Stimulated activated naive CD4-positive, alpha-beta T cell (primary cell): ENCODE measurements at places on chromosomes 2 and 18.

- DNase-seq, result no peak
Measured at GRCh38 chr2:238691596-238692491, 156.0 kb upstream of the TWIST2 start.

DNA sequence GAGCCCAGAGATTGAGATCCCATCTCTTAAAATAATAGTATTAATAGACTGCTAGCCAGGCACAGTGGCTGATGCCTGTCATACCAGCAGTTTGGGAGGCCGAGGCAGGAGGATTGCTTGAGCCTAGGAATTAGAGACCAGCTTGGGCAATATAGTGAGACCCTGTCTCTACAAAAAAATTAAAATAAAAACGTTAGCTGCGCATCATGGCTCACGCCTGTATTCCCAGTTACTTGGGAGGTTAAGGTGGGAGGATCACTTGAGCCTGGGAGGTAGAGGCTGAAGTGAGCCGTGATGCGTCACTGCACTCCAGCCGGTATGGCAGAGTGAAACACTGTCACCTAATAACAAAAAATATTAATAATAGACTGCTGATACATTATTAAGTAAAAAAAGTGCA is 167.0 kb upstream of the OTX1 start:
- no peak for DNase-seq

DNA sequence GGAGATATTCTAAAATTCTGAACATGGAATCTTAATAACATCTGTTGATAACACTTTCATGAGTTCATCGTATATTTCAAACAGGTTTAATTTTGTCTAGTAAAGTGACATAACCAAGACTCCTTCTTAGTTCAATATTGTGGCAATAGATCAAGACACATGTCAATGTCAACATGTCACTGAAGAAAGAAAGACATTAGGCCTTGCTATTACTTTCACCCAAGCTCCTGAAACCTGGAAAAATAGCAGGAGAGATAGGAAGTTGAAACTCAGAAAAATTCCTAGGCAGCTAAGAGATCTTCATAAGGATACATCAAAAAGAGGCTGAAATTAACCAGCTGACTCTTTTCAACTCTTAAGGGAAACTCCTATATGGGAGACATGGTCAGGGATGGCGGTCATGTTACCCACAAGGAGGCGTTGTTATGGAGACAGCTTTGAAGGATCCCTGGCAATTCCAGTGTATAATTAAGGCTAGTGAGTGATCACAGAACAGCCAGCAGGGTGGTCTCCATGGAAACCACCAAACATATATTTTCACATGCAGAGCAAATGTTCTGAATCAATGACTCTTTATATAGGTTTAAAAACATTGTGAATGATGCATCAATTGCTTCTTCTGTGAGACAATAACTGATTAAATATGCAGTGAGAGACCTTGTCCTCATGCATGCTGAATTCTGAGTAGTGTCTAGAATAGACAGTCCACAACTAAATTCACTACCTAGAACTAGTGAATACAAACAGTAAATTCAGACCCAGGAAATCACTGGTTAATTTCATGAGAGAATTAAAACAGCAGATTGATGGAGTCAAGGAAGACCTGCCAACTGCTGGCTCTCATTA is 115.3 kb upstream of the RIOK3 start:
- DNase-seq, result no peak

DNA sequence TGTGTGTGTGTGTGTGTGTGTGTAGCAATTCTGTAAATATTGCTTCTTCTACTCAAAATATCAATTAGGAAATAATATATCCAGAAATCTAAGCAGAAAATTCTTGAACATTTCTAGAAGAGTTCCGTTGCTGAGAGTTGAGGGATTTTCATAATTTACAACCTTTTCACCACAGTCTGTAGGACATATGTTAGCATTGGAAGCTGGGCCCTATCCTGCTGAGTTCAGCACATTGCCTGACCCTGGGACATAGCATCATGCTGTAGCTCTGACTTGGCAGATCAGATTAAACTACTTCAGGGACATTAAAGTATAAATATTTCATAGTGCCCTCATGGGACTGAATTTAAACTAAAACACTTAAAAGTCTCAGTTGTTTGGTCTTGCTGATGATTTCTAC is 129.2 kb upstream of the KCNH7 start:
- no peak for DNase-seq

DNA sequence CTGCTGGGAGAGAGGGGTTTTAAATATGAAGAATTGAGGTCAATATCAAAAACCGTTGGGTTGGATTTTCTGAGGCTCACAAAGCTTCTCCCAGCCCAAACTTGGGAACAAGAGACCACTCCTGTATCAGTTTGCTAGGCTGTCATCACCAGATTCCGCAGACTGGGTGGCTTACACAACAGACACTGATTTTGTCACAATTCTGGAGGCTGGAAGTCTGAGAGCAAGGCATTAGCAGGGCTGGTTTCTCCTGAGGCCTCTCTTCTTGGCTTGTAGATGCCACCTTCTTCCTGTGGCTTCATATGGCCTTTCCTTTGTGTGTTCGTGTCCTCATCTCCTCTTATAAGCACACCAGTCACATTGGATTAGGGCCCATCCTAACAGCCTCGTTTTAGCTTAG is 122.9 kb upstream of the COPS8 start:
- DNase-seq, result no peak

GRCh38 chr2:237345411-237345810 is 68.6 kb downstream of the COL6A3 start:
- DNase-seq, result no peak

DNA sequence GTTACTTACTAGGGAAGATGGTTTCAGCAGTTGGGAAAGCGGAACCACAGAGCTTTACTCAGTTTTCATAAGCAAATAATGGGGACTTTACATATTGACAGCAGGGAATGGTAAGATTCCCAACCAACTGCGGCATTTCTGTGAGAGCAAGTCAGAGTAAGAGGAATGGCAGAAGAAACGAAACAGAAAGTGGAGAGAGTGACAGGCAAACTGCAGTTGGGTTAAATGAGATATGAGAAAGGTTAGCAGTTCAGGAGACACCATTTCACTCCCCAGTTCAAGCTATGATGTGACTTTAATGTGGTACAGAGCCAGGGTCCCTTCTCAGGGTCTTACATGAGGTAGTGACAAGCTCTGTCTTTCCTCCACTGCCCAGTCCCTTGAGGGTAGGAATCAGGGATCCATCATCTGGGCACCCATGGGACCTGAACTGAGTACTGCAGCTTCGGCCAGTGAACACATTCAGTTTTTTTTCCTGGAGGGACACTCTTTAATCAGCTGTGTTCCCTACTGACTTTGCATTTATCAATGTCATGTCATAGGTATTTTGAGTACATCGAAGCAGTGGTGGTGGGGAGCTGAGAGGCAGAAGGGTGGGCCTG is 33.0 kb upstream of the GREB1 start:
- DNase-seq, result no peak

- no peak for DNase-seq
Measured at GRCh38 chr2:183153967-183154366, 29.7 kb downstream of the NUP35 start.

GRCh38 chr2:127400533-127400896 is 12.7 kb upstream of the MAP3K2 start:
- DNase-seq, result no peak

GRCh38 chr2:143899987-143900386 is 619.9 kb downstream of the ZEB2 start:
- no peak for DNase-seq
